Skin of body (tissue), 3 donors: ENCODE measurements at places on chromosomes 3 and 15.

- DNase-seq: no peak
Observed at GRCh38 chr15:92005154-92005553, 151.6 kb downstream of the SLCO3A1 start.

GRCh38 chr3:149277331-149277813 is 55.7 kb upstream of the CP start:
- peak; percentile 4 for DNase-seq

DNA sequence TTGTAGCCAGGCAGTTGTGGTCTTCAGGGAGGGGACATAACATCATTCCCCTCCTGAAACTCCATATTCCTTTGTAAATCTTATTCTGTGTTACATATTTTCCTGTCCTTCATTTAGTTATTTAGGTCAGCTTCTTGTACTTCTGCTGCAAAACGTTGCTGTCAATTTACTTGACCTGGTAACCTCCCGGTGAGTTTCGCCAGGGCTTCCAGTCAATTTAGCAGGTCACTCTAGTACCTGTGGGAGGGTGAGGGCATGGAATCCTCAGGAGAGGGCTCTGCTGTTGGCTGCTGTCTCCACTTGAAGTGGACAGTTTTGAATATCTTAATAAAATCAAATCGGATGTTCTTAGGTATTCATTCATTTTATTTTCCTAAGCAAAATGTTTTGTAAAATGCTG is 29.6 kb downstream of the FNDC3B start:
- no peak for DNase-seq

DNA sequence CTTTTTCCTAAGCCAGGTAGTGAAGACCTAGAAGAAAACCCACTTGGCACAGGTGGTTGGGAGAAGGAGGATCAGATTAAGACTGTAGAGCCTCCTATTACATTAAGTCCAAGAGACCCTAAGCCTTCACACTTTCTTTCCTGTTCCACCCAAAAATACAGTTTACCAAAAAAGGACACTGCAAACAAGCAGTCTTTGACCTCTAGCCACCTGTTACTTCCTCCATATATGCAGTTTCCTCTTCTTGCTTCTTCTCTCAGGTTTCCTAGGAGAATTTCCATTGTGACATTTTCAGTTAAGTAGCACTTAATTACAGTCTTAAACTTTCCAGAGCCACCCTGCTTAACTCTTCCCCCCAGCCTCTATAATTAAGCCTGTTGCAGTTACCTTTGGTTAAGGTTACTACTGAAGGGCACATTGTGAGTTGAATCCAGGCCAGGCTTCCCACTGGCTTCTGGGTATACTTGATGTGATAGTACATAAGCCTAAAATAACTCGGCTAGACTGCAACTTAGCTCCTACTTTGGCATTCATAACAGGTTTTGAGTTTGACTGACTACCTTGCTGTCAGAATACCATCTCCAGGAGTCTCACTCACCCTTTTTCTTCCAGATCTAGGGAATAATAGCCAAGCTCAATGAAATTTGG is 114.2 kb upstream of the UMPS start:
- DNase-seq: no peak

GRCh38 chr3:24088782-24089181 is 143.7 kb downstream of the NR1D2 start:
- DNase-seq: no peak

DNA sequence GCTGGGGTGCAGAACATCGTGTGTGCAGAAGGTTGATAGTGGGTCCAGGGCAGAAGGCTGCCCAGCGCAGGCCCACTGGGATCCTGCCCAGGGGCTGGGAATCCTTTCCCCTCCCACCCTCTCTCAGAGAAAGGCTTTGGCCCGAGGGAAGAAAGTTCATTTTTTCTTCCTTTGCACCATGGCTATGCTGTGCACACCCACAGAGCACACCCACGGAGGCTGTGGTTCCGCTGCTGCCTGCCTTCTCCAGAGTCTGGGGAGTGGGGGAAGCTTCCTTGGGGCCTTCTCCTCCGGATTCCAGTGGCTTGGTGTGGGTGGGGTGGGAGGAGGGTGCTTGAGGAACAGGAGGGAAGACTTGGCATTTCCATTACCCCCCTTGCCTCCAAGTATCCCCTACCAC is 7.0 kb upstream of the PRKCD start:
- DNase-seq: no peak
